Colonic mucosa (tissue), 4 donors: ENCODE measurements at places on chromosomes 13 and 19. TPM values are rescaled to one million over a fixed set of nuclear protein-coding genes. Genes with fewer than 3 reads are reported as not detected.
A peak's percentile ranks its signal among the peaks of the same experiment; 100 is the strongest.

The ITGBL1 gene
- 0.72 TPM for total RNA-seq

DNA sequence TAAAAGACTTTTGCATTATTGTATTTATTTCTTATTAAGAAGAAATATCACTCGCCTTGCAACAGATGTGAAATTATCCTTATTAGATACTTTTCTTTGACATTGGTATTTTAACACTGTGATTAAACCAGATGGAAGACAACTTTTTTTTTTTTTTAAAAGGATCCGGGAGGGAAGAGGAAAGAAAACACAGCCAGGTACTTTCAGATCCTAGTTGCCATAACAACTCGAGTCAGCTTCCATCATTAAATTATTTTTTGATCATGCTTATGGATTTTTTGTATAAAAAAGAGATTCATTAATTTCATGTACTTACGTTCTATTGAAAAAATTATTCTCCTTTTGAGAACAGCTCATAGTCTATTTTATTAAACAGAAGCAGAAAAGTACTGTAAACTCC, 515.7 kb downstream of the TBC1D4 start:
- DNase-seq: no peak

GRCh38 chr19:5026706-5027273, 57.9 kb downstream of the KDM4B start:
- no peak for DNase-seq

DNA sequence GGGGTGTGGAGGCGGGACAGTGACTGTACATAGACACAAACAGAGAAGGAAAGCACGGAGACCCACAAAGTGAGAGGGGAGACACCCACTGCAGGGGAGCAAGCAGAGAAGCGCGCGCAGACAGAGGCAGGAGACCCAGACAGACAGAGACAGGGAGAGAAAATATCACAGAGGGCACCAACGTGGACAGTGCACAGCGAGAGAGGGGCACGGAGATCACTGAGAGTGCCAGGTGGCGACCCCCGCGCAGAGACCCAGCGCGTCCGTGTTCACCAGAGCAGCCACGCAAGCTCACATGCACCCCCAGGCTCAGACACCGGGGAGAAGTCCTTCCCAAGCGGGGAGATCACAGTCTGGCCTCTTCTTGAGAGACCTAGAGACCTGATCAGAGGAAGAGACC, 1.4 kb upstream of the CACNG7 start:
- DNase-seq: no peak

DNA sequence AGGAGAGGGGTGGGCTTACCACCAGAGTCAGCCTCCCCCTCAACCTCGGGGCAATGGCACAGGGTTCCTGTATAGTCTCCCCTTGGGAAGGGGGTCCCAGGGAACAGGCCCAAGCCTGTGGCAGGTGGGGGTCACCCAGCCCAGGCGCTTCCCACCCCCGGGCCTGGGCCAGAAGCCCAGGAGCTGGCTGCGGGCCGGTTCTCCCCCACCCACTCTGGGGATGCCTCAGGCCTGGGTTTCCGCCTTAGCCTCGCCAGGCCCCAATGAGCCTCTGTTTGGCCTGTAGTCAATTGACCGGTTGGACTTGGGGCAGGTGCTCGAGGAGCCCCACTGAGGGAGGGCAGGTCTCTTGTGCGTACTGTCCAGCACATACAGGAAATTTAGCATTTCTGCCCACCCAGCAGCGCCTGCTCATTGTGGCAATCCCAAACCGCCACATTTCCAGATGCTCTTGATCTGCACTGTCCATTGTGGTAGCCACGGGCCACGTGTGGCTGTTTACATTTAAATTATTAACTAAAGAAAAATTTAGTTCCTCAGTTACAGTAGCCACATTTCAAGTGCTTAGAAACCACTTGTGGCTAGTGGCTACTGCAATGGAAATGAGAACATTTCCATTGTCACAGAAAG, 9.9 kb downstream of the LYL1 start:
- DNase-seq: no peak

The EMC10 gene
- total RNA-seq: 112 TPM

- DNase-seq: no peak
Observed at GRCh38 chr13:77430377-77430951, 103.6 kb upstream of the MYCBP2 start.

GRCh38 chr19:1019980-1020867, 699 bp downstream of the TMEM259 start:
- DNase-seq: peak; percentile 57

DNA sequence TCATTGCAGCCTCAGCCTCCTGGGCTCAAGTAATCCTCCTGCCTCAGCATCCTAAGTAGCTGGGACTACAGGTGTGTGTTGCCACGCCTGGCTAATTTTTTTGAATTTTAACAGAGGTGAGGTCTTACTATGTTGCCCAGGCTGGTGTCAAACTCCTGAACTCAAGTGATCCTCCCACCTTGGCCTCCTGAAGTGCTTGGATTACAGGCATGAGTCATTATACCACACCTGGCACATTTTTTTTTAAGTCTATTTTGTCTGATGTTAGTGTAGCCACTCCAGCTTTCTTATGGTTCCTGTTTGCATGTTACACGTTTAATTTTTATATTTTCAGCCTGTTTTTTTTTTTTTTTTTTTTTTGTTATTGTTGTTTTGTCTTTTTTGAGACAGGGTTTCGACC, 24.8 kb downstream of the KDM4B start:
- DNase-seq: no peak

DNA sequence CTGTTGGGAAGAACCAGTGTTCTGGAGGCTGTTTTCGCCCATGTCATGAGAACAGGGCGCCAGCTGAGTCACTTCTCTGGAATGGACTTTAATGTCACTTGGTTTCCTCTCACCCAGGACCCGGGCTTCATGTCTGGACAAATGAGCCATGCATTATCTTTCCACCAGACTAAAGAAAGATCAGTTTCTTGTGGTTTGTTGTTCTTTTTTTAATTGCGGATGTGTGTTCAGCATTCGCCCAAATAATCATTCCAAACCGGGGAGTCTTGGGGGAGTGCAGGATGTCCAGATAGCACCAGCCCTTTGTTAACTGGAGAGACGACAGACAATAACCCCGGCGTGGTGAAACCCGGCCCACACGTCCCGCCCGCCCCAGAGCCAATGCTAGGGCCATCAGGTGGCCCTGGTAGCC, 102.5 kb downstream of the COL4A2 start:
- DNase-seq: peak; percentile 18

DNA sequence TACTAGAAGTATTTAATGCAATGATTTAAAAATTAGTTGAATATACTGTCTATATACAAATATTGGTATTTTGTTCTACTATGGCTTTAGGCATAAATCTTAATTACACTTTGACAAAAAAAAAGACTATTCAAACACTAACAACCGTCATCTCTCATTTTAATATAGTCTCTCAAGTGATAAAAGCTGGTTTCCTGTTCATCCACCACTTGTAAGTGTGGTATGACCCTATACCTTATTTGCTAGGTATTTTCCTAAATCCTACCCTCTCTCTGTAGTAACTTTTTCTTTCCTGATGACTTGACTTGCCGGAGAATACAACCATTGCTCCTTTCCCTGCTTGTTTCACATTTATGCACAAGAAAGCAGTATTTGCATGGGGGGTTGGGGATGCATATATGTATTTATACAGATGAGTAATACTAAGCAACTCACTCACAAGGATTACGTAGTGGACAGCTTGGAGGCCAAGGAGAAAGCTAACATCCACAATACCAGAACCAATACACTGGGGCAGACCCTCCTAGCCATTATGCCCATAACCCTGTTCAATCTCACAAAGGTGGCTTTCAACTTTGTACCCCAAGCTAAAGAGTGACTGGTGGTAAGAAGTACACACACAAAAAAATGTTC, 12.7 kb upstream of the EFNB2 start:
- DNase-seq: no peak

- DNase-seq: no peak
Observed at GRCh38 chr13:45534604-45535003, 69.9 kb downstream of the COG3 start.

DNA sequence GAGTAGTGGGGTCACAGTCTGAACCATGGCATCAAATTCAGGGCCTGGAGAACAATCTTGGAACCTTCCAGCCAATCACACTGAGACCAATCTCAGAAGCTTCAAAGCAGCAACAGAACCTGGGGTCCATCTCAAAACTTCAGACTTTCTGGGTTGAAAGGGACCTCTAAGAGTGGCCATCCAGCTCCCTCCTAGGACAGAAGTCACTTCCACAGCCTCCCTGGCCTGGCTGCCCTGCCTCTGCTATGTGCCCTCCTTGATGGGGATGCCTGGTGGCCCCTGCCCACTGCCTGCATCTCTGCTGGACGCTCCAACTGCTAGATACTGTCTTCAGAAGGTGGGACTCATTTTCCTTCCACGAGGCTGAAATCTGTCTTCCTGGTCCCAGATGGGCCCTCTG, 1.8 kb downstream of the TLE2 start:
- no peak for DNase-seq

DNA sequence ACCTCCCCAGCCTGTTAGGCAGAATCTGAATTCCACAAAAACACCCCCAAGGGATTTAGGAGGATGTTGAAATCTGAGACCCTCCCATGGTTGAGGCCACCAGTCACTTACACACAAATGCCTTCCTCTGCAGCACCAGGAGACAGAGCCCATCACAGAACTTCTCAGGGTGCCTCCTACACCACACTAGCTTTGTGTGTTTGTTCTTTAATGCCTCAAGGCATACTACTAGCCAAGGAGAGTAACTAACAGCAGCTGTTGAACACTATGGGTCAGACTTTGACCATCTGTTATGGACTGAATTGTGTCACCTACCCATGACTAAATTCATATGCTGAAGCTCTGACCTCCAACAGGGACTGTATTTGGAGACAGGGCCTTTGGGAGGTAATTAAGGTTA, 9.5 kb upstream of the MED26 start:
- DNase-seq: no peak

The KLK14 gene
- total RNA-seq: 0.52 TPM
